Effector memory CD8-positive, alpha-beta T cell (primary cell): ENCODE measurements at places on chromosomes 11 and 22.

DNA sequence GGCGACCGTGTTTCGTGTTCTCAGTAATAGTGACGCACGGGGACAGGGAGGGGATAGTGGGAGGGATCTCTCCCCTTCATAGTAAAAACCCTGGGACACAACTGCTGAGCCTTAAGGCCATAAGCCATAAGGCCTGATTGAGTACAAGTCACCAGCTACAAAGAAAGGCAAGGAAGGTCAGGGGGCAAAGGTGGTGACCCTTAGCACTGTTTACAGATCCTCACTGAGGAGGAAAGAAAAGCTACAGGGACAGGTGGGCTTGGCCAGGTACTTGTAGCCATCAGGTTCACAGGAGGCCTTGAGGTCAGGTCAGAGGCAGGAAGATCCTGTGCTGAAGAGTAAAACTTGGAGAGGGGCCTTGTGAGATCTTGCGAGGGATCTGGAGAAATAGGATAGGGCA lies 15.1 kb upstream of the AMPD3 start:
- H3K27ac ChIP-seq = no peak overlapping the region
- no peaks in the 10 kb centered on the region for H3K36me3 ChIP-seq
- no peaks in the 10 kb centered on the region for H3K27me3 ChIP-seq
- DNase-seq = no peak
- H3K4me1 ChIP-seq = peaks cover 7% of the 10 kb centered on the region

- no peak overlapping the region for H3K4me3 ChIP-seq
- H3K4me1 ChIP-seq = no peaks in the 10 kb centered on the region
- no peaks in the 10 kb centered on the region for H3K36me3 ChIP-seq
- no peak overlapping the region for H3K27ac ChIP-seq
- no peak for DNase-seq
Measured at GRCh38 chr11:86660736-86661135, 11.7 kb downstream of the ME3 start.

GRCh38 chr11:68506908-68507307 lies 46.4 kb downstream of the PPP6R3 start:
- no peaks in the 10 kb centered on the region for H3K27me3 ChIP-seq
- peak overlapping the region; percentile 38 for H3K4me3 ChIP-seq
- peaks cover 22% of the 10 kb centered on the region for H3K36me3 ChIP-seq
- DNase-seq = no peak
- peaks cover 79% of the 10 kb centered on the region for H3K4me1 ChIP-seq

- H3K4me3 ChIP-seq = no peak overlapping the region
- no peak overlapping the region for H3K27ac ChIP-seq
- H3K27me3 ChIP-seq = no peaks in the 10 kb centered on the region
- H3K36me3 ChIP-seq = no peaks in the 10 kb centered on the region
- peaks cover 4% of the 10 kb centered on the region for H3K4me1 ChIP-seq
Measured at GRCh38 chr11:47018637-47019036, 82.1 kb downstream of the CSTPP1 start.

DNA sequence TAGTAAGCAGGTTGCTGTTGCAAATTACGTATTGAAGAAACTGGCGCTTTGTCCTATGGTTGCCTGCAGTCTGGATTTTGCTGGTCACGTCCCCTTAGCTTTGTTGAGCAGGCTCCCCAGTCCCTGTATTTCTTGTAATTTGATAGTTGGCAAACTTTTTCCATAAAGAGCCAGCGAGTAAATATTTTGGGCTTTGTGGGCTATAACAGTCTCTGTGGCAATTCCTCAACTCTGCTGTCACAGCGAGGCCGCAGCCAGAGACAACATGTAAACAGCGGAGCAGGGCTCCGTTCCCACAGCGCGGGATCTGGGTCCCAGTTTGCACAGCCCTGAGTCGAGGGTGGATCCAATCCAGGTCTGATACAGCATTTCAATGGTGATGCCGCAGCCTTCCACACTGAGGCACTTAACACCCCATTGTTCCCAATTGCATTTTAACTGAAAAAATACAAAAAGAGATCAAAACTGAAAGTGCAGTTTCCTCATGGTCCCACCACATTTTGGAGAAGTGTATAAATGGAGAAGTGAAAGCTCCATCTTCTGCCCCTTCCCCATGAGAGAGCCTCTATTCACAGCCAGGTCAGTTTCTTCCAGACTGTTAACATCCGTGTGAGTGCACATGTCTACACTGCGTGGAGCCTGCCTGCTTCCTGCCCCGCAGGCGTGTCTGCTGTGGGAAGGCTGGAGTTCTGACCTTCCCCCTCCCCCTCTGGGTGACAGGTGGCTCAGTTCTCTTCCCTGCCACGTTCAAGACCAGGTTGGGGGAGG lies 89.1 kb downstream of the RPS6KA4 start:
- peaks cover 10% of the 10 kb centered on the region for H3K4me1 ChIP-seq
- H3K4me3 ChIP-seq = peak overlapping the region; percentile 94
- no peak for DNase-seq
- peaks cover 64% of the 10 kb centered on the region for H3K27me3 ChIP-seq

GRCh38 chr11:86214710-86215109 lies 29.8 kb upstream of the EED start:
- no peaks in the 10 kb centered on the region for H3K27me3 ChIP-seq
- no peak for DNase-seq
- H3K36me3 ChIP-seq = no peaks in the 10 kb centered on the region
- no peak overlapping the region for H3K4me3 ChIP-seq

- no peak overlapping the region for H3K4me3 ChIP-seq
- no peak for DNase-seq
- H3K4me1 ChIP-seq = peaks cover 16% of the 10 kb centered on the region
- peaks cover 18% of the 10 kb centered on the region for H3K36me3 ChIP-seq
Measured at GRCh38 chr11:31826536-31827438, 15.7 kb upstream of the PAX6 start.

- no peak overlapping the region for H3K4me3 ChIP-seq
- H3K36me3 ChIP-seq = no peaks in the 10 kb centered on the region
- peaks cover 11% of the 10 kb centered on the region for H3K4me1 ChIP-seq
- no peaks in the 10 kb centered on the region for H3K27me3 ChIP-seq
- no peak overlapping the region for H3K27ac ChIP-seq
Measured at GRCh38 chr11:17385492-17385891, 3.0 kb downstream of the KCNJ11 start.

DNA sequence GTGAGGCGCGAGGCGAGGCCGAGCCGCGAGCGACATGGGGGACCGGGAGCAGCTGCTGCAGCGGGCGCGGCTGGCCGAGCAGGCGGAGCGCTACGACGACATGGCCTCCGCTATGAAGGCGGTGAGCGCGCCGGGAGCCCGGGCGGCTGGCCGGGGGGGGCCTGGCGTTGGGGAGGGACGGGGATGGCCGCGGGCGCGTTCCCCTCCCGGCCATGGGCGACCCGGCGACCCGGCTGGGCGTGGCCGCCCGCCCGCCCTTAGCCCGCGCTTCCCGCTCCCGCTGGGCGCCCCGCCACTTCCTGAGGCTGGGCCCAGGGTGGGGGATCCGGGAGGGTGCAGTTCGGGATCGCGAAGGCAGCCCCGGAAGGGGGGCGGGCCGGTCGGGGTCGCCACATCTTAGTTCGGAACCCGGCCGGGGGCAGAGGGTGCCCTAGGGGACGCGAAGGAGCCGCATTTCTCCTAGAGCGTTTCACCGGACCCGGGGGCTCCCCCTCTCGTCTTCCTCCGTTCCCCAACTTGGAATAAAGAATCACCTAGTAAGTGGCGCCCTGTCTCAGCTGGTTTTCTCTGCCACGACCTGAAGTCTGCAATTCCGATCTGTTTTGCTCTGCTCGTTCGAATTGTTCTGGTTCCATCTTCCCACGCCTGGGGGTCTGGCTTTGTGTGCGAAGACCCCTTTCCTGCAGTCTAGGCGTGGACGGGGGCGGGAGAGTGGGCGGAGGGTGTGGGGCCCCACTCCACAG lies 536 bp downstream of the YWHAH start:
- H3K4me3 ChIP-seq = no peak overlapping the region
- peaks cover 25% of the 10 kb centered on the region for H3K36me3 ChIP-seq
- no peak overlapping the region for H3K27ac ChIP-seq
- DNase-seq = peak; percentile 13

DNA sequence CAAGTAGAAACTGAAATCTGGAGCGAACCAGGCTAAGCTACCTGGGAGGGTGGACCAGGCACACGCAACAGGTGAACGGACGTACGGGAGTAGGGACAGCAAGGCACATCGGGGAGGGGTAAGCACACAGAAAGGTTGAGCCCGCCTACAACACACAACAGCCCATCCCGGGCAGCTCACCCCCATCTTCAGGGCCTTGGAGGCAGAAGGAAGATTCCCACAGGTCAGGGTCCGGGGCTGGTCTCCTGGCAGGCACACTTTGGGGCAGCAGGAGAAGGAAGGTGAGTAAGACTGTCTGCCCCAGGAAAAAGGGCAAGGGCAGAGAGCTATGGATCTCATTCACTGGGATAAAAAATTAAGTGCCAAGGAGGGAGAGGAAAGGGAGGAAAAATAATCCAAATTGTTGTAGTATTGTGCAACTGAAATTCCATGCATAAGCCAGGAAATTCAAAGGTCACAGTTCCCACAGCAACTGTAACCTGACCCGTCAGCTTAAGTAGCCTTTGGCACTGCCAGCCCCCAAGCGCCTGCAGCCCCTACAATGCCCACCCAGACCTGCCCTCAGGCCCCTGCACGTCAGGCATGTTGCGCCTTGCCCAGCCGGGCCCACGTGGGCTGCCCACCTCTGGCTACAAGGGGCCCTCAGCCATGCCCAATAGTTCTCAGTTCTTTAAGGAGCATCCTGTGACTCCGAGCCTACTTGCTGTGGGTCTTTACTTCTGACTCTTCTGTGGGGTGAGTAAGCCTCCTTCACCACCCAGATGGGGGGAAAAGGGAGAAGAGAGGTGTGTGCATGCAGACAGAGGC lies 51.8 kb downstream of the MICAL3 start:
- no peaks in the 10 kb centered on the region for H3K27me3 ChIP-seq
- no peak for DNase-seq
- H3K4me3 ChIP-seq = no peak overlapping the region

DNA sequence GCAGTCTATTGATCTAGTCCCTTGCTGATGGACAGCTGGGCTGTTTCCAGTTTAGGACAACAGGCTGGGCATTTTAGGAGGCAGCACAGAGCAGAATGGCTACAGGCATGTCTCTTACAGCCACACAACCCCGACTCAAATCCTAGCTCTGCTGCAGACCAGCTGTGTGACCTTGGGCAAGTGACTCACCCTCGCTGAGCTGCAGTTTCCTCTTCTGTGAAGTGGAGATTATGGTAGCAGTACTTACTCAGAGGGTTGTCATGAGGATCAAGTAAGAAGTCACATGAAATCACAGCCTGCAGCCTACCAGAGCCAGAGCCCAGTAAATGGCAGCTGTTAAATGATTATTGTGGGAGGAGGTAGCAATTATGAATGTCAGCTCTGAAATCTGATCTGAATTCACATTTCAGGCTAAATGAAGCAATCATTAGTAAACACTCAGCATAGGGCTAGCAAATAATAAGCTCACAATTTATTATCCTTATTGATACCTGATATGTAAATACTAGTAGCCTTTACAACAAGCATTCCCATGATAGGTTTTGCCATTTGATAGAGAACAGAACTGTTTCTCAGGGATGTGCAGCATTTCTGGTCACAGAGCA lies 58.9 kb downstream of the MYEOV start:
- no peak overlapping the region for H3K27ac ChIP-seq
- no peak overlapping the region for H3K4me3 ChIP-seq
- DNase-seq = no peak
- no peaks in the 10 kb centered on the region for H3K4me1 ChIP-seq
- no peaks in the 10 kb centered on the region for H3K36me3 ChIP-seq

DNA sequence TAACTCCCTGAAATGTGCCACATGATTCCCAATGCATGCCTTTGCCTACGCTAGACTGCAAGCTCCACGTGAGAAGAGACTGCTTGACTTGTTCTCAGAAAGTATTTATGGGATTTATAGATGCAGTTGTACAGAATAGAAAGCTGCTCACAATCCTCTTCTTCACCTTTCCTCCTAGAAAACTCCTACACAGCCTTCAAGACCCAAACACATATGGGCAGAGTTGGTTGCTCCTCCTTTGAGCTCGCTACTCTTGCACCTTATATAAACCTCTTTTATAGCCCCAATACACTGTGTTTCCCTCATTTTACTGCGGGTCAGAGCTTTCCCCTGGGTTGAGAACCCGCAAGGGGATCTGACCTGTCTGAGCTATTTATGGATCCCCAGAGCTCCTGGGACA lies 16.4 kb downstream of the C1QTNF6 start:
- H3K36me3 ChIP-seq = no peaks in the 10 kb centered on the region
- peak overlapping the region; percentile 48 for H3K27ac ChIP-seq
- peaks cover 8% of the 10 kb centered on the region for H3K27me3 ChIP-seq
- H3K4me3 ChIP-seq = no peak overlapping the region
